Activated CD4-positive, alpha-beta T cell treated with anti-CD3 and anti-CD28 coated beads, Interleukin-2, amount 50 U/mL, for 16 hours (primary cell): ENCODE measurements at places on chromosomes 4 and X.

- no peak for DNase-seq
Observed at GRCh38 chr4:79472693-79473438, 64.8 kb upstream of the GK2 start.

DNA sequence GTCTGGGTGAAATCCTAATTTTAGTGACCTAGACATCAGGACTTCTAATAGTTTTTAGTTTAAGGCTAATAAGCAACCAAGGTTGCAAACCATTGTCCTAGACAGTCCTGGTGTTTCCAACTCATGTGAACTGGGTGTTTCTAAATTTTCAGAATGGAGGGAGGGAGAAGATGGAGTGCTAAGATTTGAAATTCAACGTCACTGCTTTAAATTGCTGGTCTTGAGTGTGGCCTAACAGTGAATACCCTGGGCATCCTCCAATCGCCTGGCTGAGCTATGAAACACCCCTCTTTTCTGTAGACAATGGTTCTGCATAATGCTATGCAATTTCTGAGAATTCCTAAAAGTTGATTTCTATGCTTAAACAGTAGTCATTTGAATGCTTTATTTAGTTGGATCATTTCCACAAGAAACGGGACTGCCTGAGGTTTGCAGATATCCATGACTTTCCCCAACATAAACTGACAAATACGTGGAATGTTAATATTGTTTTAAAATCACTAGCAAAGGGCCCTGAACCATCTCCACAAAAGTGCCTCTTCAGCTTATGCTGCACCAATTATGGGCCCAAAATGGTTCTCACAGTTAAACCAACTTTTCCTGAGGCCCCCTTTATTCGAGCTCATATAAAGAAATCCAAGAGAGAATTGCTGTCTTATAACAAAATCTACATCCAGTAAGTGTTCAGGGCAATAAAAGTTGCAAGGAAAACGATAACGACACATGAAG lies 1.1 kb downstream of the FBXL5 start:
- DNase-seq, result peak; percentile 61

GRCh38 chr4:123449362-123449761 lies 52.8 kb downstream of the SPRY1 start:
- DNase-seq, result no peak

DNA sequence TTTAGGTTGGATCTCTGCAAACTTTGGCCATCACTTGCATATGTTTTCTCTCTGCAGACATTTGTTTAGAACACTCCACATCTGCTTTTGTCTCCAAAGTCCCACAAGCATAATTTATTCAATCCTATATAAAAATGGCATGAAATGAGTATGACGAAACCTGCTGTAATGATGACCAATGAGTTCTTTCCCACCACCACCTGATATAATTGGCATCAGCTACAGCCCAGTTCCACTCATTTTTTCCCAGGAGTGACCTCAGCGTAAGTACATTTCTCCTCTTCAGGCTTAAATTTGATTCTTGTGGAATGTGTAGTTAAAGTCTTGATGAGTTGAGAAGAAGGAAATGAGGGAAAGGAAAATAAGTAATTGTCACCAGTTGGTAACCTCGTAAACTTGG lies 205.1 kb downstream of the AWAT2 start:
- no peak for DNase-seq

- DNase-seq, result no peak
Observed at GRCh38 chr4:78361621-78362120, 189.9 kb upstream of the ANXA3 start.

GRCh38 chrX:121571333-121571732 lies 523.9 kb downstream of the GLUD2 start:
- DNase-seq, result no peak

GRCh38 chrX:130109429-130110378 lies 593 bp downstream of the ELF4 start:
- DNase-seq, result no peak

DNA sequence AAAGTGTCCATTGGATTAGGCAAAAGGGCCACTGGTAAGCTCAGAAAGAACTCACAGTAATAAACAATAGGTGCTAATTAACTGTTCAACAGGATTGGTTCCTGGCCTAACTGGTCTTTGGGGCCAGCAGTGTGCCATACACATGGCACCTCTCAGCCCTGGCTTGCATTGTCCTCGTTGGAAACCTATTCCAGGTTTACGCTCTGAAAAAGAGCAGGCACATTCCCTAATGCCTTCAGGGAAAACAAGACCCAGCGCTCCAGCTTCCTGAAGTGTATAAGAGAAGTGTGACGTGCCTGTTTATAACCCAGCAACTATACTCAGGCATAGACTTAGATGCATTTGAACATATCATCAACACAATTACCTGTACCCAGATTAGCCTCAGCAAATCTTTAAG lies 51.9 kb upstream of the RBM47 start:
- DNase-seq, result no peak

GRCh38 chrX:17375637-17376430 lies 834 bp downstream of the NHS start:
- no peak for DNase-seq

GRCh38 chrX:8607326-8607725 lies 124.6 kb downstream of the ANOS1 start:
- no peak for DNase-seq
